Stimulated activated CD4-positive, alpha-beta T cell treated with anti-CD3 and anti-CD28 coated beads, Interleukin-1b, Interleukin-23, amount 100 ng/mL, for 4 hours (primary cell): ENCODE measurements at places on chromosomes 12 and 14.

- no peak for DNase-seq
These were observed 84.9 kb downstream of the SRGAP1 start for GRCh38 chr12:63929426-63929825.

DNA sequence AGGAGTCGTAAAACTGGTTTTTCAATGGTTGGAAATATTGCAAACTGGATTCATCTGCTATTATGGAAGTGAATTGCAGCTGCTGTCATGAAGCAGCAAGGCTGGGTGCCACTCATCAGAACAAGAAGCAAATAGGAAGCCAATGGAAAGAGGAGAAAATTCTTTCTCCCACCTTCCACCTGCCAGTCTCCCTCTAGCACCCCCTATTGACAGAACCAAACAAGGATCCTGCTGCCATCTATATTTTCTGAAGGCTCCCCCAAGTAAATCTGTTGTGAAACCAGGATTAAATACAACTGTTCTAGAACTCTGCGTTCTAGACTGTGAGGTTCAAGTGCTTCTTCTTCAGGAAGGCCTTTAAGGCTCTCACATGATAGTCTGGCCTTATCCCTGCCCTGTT, 286.6 kb downstream of the AACS start:
- no peak for DNase-seq

DNA sequence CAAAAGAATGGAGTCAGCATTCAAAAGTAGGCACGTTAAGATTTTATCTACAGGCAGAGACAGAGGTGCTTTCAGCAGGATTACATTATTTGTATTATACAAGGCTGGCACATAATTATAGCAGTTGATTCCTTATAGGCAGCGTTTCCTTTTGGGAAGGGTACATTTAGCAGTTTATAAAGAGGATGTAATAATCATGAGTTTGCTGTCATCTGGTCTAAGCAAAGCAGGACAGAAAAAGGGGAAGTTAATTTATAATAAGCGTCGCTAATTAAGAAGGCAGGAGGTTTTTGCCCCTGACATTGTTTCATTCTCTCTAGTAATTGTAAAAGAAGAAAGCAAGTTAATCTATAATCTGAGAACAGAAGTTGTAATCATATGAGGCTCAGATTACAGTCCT, 259.9 kb upstream of the MDGA2 start:
- no peak for DNase-seq

- no peak for DNase-seq
These were observed 29.3 kb upstream of the PDE3A start for GRCh38 chr12:20339060-20339459.

GRCh38 chr12:71303199-71303598, 136.4 kb upstream of the LGR5 start:
- DNase-seq: no peak

DNA sequence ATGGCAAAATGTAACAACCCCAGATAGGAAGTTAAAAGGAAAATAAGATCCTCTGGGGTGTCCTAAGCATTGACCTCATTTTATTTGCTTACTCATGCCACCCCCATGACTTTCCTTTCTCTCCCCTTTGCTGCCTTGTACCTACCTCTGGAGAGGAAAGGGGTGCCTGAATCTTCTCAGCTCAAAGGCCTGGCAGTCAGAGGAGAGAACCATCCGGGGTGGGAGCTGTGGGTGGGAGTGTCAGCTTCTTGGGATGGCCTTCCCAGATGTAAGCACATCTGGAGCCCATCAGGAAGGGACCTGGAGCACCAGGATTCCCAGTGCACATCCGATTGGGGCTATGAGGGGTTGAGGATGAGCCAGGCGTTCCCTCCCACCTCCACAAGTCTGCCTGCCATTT, 5.2 kb upstream of the ITGA5 start:
- no peak for DNase-seq

GRCh38 chr14:36238666-36239363, 62.3 kb upstream of the PTCSC3 start:
- no peak for DNase-seq

DNA sequence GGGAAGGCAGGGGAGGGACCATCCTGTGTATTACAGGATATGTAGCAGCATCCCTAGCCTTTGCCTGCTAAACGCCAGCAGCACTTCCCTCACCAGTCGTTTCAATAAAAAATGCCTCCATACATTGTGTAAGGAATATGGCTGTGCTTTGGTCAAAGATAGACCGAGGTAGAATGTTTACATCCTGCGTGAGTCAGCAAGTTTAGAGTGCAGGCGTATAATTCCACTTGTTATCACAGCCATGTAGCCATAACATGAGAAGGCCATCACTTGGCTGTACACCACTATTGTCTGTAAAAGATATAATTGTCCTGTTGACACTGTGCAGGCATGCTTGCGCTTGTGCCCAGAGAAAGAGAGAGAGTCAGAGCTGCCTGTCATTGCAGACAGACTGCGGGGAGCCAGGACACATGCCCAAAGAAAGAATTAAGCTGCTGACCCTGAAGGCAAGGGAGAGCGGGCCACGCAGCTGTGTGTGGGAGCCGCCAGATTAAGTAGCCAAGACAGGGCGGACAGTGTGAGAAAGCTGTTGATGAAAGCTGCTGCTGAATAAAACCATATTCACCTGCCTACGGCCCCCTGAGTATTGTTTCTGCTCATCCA, 68.4 kb downstream of the CRACR2A start:
- DNase-seq: no peak

DNA sequence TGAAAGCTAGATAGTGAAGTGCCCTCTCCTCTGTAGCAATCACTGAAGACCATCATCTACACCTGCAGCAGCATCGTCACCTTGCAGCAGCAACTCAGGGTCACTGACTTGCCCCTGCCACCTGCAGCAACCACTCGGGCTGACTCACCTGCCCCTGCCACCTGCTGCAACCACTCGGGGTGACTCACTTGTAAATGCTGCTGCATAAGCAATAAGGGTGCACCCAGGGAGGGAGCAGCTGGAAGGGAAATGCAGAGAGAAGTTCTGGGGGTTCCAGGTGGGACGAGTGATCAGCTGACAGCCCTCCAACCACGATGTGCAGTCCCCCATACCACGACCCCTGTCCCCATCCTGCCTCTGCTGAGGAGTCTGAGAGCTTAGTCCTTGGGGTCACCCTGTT, 357.1 kb upstream of the SFSWAP start:
- DNase-seq: no peak

- DNase-seq: no peak
These were observed 343.0 kb downstream of the BMP4 start for GRCh38 chr14:53613404-53614253.

- DNase-seq: no peak
These were observed 60.9 kb upstream of the PSMA6 start for GRCh38 chr14:35231207-35231760.

DNA sequence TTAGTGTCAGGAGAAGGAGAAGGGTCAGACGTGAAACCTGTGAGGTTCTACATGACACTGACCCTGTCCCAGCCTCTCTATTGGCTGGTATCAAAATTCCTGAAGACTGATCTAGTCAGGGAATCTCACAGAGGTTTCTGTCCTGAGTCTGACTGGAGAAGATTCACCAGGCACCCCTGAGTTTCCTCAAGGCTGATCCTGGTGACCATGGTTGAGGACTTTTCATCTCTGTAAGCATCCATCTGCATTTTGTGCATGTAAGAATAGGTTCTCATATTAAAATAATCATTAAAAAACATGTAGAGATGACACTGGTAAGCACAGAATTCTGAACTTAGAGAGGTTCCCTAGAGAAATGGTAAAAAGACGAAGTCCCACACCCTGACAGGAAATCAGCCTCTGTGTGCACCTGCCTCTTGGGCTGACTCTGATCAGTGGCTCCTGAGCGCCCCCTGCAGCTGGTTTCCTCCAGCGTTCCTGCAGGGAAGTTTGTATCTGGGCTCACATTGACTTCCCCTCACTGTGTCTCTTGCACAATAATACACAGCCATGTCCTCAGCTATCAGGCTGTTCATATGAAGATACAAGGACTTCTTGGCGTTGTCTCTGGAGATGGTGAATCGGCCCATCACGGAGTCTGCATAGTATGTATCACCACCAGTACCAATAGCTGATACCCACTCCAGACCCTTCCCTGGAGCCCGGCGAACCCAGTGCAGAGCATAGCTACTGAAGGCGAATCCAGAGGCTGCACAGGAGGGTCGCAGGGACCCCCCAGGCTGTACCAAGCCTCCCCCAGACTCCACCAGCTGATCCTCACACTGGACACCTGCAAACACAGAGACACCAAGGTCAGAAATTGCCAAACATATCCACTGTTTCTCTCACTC, 991.9 kb downstream of the TMEM121 start:
- DNase-seq: peak; percentile 82

DNA sequence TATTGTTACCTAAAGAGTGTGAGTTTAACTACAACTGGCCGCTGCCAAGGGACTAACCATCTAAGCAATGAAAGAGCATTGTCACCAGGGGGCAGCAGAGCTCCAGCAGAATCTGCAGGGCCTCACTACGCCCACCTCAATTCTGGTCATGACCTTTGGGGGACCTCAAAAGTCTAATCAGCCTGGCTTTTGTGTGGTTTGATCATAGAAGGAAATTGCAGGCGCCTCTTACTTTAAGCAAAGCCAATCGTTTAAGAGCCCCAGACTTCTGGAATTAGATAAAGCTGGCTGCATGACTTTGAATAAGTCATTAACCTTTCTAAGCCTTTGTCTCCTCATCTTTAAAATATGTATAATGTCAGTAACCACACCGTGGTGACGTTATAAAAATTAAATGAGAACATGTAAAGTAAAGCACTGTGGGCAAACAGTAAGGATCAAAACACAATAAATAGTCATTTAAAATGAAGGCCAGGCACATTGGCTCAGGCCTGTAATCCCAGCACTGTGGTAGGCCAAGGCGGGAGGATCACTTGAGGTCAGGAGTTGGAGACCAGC, 58.6 kb downstream of the TBX3 start:
- DNase-seq: peak; percentile 12

GRCh38 chr14:73762375-73762822, 48.2 kb upstream of the PNMA1 start:
- no peak for DNase-seq

DNA sequence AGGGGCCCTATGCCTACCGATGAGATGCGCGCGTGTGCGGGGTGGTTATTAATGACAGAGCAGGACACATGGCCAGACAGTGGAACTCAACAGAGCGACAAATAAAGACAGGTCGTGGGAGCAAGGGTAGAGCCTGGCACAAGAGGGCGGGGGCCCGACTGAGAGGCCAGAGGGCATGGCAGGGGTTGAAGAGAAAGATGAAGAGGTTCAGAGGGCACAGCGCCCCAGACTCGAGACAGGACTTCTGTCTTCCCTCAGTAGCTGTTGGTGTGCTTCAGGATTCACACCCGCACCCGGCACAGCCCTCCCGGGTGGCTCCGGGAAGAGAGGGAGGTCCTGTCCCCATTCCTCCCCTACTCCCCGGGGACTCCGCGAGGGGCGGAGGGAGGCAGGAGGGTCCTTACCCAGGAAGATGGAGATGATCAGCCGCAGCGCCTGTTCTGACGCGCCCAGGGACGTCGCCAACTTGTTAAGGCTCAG, 366 bp downstream of the LPCAT3 start:
- no peak for DNase-seq
